ENCODE measurements at places on chromosomes 4 and X.
A peak's percentile ranks its signal among the peaks of the same experiment; 100 is the strongest.

DNA sequence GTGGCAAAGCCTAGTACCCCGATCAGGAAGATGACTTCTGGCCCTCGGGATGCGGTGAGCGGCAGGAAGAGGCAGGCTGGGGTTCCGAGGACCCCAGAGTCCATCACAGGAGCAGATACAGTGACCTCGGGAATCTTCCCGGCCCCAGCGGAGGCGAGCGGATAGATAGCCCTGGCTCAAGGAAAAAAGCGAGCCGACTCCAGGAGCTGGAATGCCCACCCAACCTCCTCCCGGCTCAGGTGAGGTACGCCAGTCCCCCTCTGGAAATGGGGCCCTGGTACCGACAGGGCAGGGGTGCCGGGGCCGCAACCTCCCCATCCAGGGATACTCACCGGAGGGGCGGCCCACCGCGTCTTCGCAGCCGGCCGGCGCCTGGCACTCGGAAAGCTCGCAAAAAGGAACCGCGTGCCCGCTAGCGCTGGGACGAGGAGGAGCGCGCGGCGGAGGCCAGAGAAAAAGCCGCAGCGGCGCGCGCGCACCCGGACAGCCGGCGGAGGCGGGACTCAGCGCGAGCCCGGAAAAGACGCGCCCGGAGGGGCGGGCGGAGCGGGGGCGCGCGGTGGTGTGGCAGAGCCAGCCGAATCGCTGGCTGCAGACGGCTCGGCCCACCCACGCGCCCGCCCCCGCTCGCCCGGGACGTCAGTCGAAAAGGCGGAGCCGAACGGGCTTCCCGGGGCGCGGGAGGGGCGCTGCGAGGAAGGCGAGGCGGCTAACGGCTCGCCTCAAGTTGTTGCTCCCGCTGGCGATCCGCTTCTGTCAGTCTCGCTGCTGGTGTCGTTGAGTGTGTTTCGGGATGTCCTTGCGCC, at the start of gene ACSL4:
Gene ACSL4, minus strand, starts transcription at position 451 of the 806 bp plus-strand sequence. CDS start 49,894 bp downstream, outside the sequence.
- peak; percentile 78 for DNase-seq

DNA sequence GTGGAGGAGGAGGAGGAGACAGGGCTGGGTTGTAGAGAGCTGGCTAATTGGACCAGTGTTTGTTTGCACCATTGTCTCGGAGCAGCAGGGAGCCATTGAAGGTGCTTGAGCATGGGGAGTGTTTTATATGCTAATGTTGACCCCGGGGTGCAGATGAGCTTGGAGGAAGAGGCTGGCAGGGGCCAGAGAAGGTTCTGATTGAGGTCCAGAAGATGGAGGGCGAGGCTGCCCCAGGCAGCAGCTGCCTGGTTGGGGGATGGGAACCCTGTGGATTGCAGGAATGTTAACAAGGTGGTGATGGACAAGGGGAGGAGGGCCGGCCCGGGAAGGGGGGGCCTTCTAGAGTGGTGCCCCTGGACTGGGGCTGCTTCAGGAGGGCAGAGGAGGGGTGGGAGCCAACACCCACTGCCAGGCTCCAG, 18.0 kb downstream of the DOK7 start:
- DNase-seq = no peak

DNA sequence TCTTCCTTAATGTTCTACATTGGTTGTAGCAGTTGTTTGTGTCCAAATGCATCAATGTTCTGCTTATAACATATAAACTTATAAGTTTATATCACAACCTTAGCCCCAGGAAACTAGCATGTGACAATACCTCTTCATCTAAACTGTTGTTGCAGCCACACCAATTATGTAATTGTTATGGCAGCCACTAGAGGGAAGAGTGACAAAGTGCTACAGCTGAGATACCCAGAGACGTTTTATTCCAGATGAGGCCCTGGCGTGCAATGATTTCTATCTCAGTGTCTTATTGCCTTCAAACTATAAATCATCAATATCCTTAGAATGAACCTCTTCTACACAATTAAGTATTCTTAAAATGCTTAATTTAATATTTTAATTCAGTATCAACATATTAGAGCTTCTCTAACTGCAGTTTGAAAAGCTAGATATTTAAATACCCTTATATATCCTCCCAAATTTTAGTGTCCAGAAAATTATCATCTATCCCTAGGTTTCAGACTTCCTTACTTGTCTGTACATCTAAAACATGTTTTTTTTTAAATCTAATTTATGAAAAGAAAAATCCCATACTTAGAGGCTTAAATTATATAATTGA, 171.6 kb downstream of the PCDH10 start:
- DNase-seq = no peak

DNA sequence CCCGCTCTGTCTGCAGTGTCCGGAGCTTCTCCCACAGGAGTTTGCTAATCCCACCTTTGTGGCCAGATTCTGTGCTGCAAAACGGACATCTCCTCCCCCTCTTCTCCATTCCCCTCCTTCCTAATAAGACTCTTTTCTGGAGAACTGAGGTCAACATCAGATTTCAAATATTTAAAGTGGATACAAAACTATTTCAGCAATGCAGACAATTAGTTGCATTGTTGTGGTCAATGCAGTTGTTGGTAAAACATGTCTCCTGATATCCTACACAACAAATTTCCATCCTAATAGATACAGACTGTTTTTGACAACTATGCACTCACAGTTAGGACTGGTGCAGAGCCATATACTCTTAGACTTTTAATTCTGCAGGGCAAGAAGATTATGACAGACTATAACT, 5.1 kb upstream of the MCUB start:
- DNase-seq = no peak

GRCh38 chr4:94689155-94689860, 68.4 kb upstream of the BMPR1B start:
- DNase-seq = no peak

GRCh38 chrX:54178100-54178940, 4.7 kb downstream of the FAM120C start:
- DNase-seq = no peak

DNA sequence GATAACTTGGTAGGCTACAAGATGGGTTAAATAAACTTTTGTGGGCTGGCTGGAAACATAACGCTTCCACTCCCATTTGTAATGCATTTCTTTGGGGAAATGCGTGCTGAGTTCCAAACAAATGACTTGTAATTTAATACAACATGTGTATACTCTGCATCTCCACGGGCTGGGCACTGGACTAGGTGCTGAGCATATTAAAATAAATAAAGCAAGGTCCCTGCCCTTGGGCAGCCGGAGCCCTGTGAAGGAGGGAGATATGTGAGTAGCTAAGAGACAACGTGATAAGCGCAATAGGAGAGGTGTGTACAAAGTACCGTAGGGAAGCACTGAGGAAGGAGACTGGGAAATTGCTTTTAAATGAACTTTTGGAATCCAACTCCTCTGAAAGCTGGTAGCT, 147.2 kb upstream of the RBPJ start:
- no peak for DNase-seq

DNA sequence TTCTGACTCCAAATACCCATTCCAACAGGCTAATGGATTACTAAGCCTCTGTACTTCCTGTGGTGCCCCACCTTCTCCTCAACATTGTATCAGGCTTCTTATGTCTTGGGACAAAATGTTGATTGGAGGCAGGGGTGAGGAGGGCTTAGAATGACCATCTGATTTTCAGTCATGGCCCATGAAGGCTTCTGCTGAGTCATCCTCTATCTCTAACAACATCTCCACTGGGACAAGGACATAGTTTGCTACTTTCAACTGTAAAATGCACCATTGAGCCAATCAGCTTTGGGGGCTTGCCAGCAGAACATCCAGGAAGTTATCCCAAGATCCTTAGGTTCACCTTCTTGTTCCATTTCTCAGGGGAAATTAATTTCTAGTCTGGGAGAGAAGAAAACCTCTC, 29.5 kb downstream of the MAGEB17 start:
- no peak for DNase-seq

DNA sequence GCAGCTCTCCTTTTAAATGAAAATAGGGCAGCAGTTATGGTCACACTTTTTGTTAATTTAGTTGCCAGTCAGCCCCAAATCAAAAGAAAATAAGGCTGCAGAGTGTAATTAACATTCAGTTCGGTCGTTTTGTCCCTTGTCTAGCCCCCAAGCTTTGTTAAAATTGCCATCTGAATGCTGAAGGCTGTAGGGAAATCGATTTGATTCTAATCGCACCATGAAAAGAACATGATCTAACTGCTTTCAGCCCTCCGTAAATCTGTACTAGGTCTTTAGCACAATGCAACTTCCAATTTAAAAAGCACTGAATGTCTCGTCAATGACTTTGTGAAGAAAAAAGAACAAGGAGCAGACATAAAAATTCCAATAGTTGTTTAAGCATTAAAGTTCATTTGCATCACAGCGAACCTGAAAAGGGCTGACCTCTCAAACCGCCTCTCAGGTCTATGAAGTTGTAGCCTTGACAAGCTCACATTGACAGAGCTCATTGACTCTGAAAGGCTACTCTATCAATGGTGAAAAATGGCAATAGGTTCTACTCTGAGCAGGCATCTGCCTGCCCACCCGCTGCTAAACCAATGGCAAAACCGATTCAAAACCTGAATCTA, 48.9 kb downstream of the CHIC2 start:
- DNase-seq = no peak

DNA sequence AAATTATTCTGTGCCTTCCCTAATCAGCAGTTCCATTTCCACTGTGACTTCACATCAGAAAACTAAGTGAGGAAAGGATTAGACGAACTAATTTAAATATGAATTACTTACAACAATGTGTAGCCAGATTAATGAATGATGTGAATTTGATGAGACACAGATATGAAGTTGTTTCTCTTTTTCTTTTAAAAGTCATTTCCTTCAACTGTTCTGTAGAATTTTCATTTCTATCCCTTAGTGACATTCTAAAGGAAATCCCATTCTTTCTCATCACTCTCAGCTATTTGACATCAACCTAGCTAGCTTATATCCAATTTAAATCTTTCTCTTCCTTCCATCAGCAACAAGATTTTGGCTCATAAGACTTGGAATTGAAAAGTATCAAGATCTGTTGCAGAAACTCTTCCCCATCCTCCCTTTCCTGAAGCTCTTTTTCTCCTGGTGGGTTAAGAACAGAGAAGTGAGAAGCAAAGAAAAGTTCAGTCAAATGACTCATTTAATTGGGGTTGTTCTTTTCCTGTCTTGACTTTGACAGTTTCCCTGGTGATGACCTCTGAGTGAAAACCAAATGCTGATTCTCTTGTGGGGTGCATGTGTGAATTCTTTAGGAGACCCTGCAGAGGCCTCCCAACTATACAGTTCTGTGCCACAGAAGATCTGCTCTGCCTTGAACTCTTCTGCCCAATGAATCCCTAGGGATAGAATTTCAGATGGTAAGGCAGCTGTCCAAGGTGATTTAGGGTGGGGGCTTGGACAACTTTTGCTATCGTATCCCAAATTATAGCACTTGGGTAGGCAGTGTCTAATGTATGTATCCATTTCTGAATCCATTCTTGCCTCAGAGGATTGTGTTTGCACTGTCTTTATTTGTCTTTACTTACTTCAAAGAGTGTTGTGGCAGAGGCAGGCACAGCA, 232.5 kb upstream of the GPRIN3 start:
- DNase-seq = no peak

Data from stimulated activated CD8-positive, alpha-beta memory T cell treated with anti-CD3 and anti-CD28 coated beads, Interleukin-15, amount 100 ng/mL, for 48 hours (primary cell).